ENCODE measurements at places on chromosomes 6 and 20.

DNA sequence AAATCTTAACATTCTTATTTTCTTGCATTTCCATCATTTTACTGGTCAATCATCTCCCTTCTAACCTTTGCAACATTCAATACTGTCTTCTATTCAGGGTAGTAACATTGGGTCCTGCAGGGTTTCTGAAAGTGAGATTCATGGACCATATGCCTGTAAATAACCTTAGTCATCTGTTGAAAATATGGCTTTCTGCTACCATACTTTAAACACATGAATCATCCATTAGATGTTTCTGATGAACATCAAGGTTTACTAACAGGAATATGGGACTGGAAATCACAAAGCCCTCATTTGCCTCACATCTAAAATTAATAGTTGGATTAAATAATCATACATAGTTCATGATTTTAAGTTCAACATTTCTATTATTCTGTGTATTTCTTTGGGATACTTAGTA lies 475.9 kb upstream of the MARCKS start:
- no peak for DNase-seq

DNA sequence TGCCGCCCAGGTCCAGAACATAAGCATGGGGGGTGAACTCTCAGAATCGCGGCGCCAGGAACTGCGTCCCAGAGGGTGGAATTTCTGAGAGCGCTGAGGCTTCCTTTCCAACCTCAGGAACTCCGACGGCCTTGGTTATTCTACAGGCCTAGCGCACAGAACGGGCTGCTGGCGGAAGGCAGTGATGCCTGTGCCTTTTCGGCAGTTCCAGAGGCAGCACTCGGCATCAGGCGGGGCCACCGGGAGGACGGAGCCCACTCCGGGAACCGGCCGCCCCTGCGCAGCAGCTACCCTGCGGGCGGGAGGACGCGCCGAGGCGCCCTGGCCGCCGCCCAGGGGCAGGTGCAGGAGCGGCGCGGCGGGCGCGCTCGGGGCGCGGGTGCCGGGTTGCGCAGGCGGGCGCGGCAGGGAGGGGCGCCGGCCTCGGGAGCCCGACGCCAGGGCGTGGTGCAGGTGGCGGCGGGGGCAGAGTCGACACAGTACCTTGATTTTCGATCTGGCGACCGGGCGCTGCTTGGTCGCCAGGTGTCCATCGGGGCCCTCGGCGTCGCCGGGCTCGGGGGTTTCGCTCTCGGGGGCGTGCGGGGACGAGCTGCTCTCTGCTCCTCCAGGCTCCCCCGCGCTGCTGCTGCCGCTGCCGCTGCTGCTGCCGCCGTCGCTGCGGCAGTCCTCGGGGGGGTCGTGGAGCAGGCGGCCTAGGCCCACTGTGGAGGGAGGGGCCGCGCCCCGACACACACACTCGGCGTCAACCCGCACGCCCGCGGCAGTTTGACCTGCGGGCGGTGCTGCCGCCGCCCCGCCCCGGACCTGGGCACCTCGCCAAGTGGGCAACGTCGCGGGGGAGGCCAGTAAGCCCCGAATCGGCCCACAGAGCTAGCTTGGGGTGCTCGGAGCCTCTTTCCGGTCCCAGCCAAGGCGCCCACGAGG lies 1.3 kb downstream of the OVOL2 start:
- DNase-seq: peak; percentile 11

GRCh38 chr20:37298190-37298939 lies 8.9 kb downstream of the MANBAL start:
- DNase-seq: no peak

DNA sequence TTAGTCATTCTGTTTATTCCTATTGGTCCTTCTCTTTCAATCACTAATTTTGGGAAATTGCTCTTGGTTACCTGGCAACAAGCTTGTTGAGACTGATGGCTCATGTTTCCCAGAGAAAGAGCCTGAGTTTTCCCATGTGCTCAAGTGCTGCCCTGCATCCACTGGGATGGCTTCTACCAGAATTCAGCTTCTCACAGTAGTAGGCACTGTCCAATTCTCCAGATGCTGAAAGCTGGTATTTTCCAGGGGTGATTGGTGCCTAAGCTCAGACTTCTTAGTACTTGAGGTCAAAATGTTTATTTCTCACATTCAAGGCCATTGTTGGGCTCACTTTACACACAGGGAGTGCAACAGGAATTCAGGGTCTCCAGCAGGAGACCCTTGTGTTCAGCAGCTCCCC lies 29.1 kb upstream of the SLC2A12 start:
- DNase-seq: no peak

DNA sequence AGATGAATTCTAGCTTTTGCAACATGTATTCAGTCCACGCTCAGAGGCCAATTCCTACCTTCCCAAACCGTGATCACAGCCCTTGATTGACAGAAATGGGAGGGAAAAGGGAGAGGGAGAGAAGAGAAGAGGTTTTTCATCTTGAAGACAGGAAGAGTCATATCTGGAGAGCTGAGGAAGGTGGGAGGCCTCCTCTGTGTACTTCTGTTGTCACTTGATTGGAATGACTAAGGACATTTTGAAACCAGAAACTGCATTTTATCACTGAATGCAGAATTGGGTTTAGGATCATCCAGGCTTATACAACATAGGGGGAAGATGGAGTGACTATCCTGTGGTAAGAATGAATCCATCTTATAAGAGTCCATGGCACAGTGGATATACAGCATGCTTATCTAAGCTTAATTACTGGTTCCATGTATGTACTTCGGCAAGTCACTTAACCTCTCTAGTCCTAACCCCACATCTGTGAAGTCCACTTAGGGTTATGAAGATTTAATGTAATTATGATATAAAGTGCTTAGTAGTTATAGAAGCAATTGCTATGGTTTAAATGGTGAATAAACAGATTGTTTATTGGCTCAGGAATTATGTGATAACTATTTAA lies 144.0 kb downstream of the BCKDHB start:
- DNase-seq: no peak
